ENCODE measurements at places on chromosomes 16 and 17.

DNA sequence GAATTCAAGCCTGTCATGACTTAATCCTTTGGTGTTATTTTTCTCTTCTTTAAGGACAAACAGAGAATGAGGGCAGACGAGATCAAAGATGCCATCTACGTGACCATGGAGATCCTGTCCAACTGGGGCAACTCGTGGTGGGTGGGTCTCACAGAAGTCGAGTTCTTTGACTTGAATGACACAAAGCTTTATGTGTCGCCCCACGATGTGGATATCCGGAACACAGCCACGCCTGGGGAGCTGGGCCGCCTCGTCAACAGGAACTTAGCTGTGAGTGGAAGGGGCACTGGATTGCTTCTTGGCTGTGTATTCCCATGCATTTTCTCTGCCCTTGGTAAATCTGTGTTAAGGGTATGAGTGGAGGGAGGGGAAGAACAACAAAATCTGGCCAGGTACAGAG lies 158.7 kb downstream of the KATNIP start:
- no peak for DNase-seq

DNA sequence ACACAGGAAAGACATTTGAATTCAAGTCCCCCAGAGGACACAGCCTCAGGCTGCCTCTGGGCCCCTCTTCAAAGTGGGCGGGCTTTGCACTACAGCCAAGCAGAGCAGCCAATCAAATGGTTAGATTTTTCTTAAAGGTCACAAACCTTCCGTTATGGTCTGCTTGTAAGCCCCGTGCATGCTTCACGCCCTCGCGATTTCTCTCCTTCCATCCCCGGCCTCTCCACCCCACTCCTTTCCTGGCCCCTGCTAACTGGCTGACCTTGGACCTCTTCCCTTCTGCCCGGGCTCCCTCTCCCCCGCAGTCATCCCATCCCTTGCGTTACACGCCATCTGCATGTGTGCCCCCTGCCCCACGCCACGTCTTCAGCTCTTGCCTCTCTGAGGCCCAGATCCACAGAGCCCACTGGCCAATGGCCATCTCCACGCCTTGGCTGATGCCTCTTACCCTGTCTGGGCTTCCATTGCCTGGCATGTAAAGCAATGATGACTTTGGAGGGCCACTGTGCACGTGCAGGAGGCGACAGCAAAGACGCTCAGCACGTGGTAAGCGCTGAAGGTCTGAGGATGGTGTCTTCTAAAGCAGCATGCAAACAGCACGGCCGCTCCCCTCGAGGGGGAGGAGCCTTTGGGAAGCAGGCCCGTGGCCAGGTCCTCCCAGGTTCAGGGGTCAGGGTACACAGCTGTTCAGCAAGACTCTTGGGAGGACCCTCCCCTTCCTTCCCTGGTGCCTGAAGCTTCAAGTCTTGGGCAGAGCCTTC lies 86.8 kb downstream of the ZDHHC7 start:
- no peak for DNase-seq

- DNase-seq: no peak
Measured at GRCh38 chr16:2999929-3000328, 12.8 kb upstream of the CLDN9 start.

DNA sequence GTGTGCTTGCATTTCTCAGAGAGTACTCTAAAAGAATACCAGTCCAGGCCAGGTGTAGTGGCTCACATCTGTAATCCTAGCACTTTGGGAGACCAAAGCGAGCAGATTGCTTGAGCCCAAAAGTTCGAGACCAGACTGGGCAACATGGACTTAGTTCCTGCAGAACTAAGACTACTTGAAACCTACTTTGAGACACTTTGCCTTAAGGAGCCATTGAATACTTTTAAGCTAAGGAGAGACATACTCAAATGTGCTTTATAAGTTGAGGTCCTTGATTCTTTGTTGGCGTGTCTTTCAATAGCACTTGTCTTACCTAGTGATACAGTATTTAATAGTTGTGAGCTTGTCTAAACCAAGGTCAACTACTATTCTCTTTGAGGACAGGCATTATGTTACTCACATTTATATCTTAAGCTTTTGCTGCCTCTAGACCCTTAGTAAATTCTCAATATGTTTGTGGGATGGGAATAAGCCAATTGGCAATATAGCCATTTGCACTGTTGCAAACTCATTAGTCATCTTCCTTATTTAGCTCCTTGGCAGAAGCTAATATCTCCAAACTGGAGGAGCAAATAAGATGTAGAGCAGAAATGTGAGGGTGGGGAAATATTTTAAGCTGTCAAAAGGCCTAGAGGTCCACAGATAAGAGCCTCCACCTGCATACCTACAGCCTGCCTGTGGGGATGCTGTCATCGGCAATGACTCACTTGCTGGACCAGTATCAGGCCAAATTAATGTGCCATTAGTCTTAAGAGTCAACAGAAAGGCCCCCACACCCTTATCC lies 16.3 kb downstream of the SCPEP1 start:
- DNase-seq: no peak

- DNase-seq: no peak
Measured at GRCh38 chr17:58228679-58229078, 9.6 kb upstream of the MKS1 start.

- DNase-seq: no peak
Measured at GRCh38 chr17:30454635-30455034, 22.6 kb upstream of the GOSR1 start.

GRCh38 chr17:68491381-68492231 lies 20.6 kb upstream of the PRKAR1A start:
- no peak for DNase-seq

- no peak for DNase-seq
Measured at GRCh38 chr16:30604316-30604947, 5.8 kb downstream of the ZNF689 start.

- no peak for DNase-seq
Measured at GRCh38 chr17:18985475-18985874, 19.1 kb downstream of the FAM83G start.

GRCh38 chr17:40108970-40109824 lies 8.8 kb upstream of the NR1D1 start:
- DNase-seq: peak; percentile 40

- no peak for DNase-seq
Measured at GRCh38 chr16:1874854-1875253, 2.9 kb upstream of the MEIOB start.

GRCh38 chr17:69608808-69609472 lies 194.4 kb downstream of the MAP2K6 start:
- DNase-seq: no peak
